ENCODE measurements at places on chromosomes 7 and 10. TPM values are rescaled to one million over a fixed set of nuclear protein-coding genes. Genes with fewer than 3 reads are reported as not detected.

GRCh38 chr7:95026018-95026417, 118.6 kb downstream of the PPP1R9A start:
- H3K27ac ChIP-seq, result no peak overlapping the region
- H3K36me3 ChIP-seq, result no peaks in the 10 kb centered on the region
- no peaks in the 10 kb centered on the region for H3K27me3 ChIP-seq

- no peaks in the 10 kb centered on the region for H3K27me3 ChIP-seq
- peaks cover 6% of the 10 kb centered on the region for H3K4me1 ChIP-seq
- H3K36me3 ChIP-seq, result no peaks in the 10 kb centered on the region
- DNase-seq, result no peak
- no peak overlapping the region for H3K27ac ChIP-seq
Observed at GRCh38 chr7:148622887-148623585, 32.5 kb downstream of the C7orf33 start.

CDH23 gene
- 1.9 TPM for total RNA-seq

PHKG1 gene
- total RNA-seq, result 0.61 TPM

DEPP1 gene
- 0.67 TPM for total RNA-seq

SPAM1 gene
- not detected for total RNA-seq

Data from H1 (cell line).